ENCODE measurements at places on chromosomes 6 and 20.
A peak's percentile ranks its signal among the peaks of the same experiment; 100 is the strongest.

DNA sequence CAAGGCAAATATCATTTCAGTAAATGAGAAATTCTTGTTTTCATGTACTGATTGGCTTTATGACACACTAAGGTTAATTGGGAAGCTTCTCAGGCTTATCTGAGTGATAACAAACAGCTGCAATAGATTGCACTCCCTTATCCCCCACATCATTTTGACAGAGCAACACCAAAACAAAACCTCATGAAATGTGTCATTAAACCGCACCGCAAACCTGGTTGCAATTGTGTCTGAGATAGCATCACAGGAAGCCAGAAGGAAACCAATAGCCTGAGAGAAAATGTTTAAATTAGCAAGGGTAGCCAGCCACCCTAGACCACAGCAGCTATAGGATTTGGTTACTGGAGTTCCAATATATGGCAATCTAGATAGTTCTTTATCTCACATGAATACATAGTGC, 31.6 kb upstream of the LAMA4 start:
- peak; percentile 49 for DNase-seq

- DNase-seq = no peak
These were observed 8.4 kb upstream of the IRF4 start for GRCh38 chr6:382883-383810.

DNA sequence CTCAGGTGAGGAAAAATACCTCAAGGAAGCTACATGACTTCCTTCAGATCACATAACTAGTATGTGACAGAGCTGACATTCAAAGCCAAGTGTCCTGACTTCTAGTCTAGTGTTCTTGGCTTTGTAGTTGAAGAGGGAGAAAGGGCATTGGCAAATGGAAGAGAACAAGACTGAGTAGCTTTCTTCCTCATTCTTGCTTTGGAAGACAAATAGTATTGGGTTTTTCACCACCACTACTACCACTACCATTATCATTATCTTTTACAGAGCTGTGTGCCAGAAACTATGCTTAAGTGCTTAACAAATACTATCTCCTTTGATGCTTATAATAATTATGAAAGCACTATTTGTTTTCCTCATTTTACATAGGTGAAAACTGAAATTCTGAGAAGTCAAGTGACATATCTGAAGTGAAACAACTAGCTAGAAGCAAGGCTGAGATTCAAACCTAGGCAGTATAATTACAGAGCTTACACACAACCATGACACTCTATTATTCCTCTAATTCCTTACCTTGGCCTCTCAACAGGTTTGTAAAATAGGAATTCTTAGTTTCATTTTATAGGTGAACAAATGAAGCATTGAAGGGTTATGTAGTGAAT, 6.8 kb downstream of the ACSS2 start:
- no peak for DNase-seq

- DNase-seq = no peak
These were observed 3.9 kb upstream of the FAM83C start for GRCh38 chr20:35296101-35296554.

GRCh38 chr6:43786664-43787329, 16.8 kb downstream of the VEGFA start:
- no peak for DNase-seq

DNA sequence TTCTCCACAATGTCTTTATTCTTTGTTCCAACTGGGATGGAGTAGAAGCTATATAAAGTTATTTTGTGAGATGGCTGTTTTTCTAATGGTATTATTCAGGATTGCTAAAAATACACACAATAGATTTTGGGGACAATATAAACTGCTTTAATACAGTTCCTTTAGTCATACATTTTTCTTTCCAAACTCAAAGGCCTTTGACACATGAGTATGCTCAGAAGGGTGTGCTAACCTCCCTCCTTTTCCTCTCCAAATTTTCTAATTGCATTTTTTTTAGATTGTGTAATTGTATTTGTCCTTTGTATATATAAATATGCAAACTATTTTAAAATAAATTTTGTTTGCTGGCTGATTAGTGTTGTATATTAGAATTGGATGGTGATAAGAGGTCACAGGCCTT, 119.6 kb upstream of the FOXO3 start:
- no peak for DNase-seq

DNA sequence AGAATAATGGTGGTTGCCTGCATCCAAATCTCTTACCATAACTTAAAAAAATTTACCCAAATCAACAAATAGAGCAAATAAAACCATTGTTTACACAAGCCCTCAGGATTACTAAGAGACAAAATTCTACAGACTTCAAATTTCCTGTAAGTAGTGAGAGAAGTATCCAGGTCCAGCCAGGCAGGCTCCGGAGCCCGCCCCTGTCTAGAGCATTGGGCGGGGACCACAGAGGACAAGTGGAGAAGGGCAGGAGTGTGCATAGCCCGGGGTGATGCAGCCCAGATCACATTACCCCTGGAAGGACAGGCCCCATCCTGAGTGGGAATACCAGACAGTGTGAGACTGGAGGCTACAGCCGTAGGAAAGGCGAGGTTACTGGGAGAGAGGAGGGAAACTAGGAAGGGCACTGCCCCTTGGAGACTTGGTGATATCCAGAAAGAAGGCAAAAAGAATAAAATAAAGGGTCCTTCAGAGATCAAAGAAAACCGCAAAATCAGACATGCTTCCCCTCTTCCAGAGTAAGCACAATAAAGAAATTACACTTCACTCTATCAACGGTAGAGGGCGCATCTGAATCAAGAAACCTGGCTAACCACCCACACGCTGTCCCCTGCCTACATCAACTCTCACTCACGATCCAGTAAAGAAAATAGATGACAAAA, 26.6 kb downstream of the RIN2 start:
- no peak for DNase-seq
